ENCODE measurements at places on chromosomes 11 and 22.

GRCh38 chr22:25566898-25567235, 2.4 kb downstream of the GRK3 start:
- DNase-seq, result no peak

GRCh38 chr11:17803754-17804334, 69.3 kb downstream of the KCNC1 start:
- DNase-seq, result no peak

- no peak for DNase-seq
Measured at GRCh38 chr11:121452609-121453150, at the start of gene SORL1-AS1. Gene SORL1-AS1, minus strand, starts transcription at chr11:121452967.

GRCh38 chr11:28627690-28628255, 519.6 kb downstream of the METTL15 start:
- no peak for DNase-seq

Measured in renal pelvis (tissue), 12 donors.